ENCODE measurements at places on chromosomes 6 and 20.

DNA sequence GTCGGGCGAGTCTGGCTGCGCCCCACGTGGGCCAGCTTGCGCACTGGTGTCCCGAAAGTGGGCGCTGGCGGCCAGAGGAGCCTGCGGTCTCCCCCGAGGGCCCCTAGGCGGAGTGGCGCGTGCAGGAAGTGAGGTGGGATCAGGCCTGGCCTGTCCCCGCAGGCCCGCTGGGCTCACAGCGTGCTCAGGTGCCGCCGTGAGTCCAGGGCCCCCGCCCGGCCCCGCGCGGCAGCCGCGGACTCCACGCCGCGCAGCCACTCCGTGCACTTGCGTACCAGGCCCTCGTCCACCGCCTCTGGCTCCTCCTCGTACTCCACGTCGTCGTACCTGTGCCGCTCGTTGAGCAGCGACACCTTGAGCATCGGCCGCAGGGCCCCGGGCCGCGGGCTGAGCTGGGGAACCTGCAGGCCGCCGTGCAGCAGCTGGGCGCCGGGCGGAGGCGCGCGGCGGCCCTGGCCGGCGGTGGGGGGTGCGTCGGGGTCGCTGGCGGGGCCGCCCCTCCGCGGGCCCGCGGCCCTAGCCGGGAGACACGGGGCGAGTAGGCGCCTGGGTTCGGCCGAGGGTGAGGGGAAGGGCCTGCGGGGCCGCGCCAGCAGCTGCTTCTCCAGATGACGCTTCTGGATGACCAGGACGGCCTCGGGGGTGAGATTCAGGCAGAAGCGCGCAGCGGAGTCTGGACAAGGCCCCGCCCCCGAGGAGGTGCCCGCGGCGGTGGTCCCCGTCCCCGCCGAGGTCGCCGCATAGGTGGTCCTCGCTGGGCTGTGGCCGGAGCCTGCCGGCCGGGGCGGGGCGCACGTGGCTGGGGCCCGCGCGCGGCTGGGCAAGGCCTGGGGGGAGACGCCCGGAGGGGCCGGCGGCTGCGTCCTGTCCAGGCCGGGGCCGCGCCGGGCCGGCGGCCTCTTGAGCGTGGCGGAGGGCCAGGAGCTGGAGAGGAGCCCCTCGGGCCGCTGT is 835 bp downstream of the PRR18 start:
- DNase-seq = no peak

DNA sequence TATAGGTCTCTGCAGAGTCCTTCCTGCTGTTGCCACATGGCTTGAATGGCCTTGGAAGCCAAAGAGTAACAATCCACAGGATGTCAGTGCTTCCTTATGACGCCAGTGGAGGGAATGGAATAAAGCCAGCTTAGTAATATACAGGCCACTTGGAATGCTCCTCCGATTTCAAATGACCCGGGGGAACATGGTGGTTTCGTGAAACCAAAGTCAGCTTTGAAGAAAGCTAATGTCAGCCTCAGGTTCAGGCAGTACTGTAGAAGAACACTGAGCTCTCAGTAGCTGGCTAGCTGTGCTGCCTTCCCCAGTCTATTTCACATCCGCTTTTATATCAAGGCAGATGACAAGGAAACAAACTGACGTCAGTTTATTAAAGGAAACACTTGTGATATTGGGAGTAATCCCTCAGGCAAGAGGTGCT is 189.1 kb downstream of the DTNBP1 start:
- DNase-seq = no peak

DNA sequence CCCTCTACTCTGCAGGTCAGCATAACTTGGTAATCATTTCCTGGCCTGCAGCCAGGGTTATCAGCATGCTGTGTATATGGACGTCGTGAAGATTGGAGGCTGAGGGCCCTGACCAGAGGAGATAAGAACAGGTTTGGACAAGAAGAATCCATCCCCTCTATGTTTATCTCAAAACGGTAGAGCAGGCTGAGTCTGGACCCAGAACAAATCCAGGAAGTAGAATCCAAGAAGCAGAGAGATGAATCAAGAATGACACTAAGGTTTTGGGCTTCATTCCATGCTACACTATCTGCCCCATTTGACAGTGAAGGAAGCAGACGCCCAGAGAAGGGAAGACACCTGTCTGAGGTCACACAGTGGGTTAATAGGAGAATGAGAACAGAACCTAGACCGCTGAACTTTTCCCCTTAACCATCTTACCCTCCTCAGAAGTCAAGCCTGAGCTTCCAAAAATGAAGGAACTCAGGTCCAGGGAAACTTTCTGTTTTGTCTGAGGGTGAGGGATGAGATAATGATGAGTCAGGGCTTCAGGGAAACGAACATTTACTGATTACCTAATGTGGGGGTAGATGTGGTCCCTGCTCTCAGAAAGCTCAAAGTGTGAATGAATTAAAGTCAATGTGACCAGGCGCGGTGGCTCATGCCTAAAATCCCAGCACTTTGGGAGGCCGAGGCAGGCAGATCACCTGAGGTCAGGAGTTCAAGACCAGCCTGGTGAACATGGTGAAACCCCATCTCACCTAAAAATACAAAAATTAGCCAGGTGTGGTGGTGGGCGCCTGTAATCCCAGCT is 9.4 kb upstream of the COMMD7 start:
- no peak for DNase-seq

- no peak for DNase-seq
Measured at GRCh38 chr6:134590449-134590848, 272.5 kb upstream of the SGK1 start.

DNA sequence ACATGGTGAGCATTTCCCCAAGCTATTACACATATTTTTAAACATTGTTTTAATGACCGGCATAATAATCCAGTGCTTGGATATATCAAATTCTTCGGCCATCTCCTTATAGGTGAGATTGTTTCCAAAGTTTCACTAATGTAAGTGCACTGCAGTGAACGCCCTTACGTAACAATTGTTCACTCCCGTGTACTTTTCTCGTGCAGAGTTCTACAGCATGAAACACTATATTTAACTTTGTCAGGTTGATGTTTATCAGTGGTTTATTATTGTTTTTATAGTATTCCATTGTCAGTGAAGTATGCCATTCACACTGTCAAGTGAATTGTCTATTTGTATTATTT is 3.4 kb upstream of the GZF1 start:
- no peak for DNase-seq

GRCh38 chr20:38156888-38157634 is 8.0 kb downstream of the TGM2 start:
- no peak for DNase-seq

GRCh38 chr6:20118892-20119291 is 93.4 kb downstream of the MBOAT1 start:
- no peak for DNase-seq

GRCh38 chr6:46687619-46688097 is at the start of gene TDRD6:
Gene TDRD6, plus strand, starts transcription at chr6:46687885. Its CDS starts 244 bp downstream, at chr6:46688129.
- DNase-seq = no peak

All from activated T-helper 1 cell treated with anti-CD3 and anti-CD28 coated beads, Interleukin-12 subunit alpha, Interleukin-12 subunit beta, Interleukin-2, Interleukin-4 antibody, amounts not matched to agents 30 ng/mL and 10 ng/mL and 1 ng/mL, durations not matched to agents 14 hours and 24 hours and 36 hours (primary cell).